ENCODE measurements at places on chromosomes 4 and X. TPM values are rescaled to one million over a fixed set of nuclear protein-coding genes. Genes with fewer than 3 reads are reported as not detected.

Gene LONRF3
- 1.8 TPM for total RNA-seq

Gene APLN
- 0.11 TPM for total RNA-seq

Gene PCDH11X
- total RNA-seq: not detected

Gene IDUA
- total RNA-seq: 19.1 TPM

Gene FHDC1
- total RNA-seq: 0.04 TPM

Gene SHROOM4
- not detected for total RNA-seq

Gene CCDC158
- total RNA-seq: not detected

Gene OCIAD2
- total RNA-seq: 60.0 TPM

Gene ADGRG2
- not detected for total RNA-seq
